ENCODE measurements at places on chromosomes 2 and 18. TPM values are rescaled to one million over a fixed set of nuclear protein-coding genes. Genes with fewer than 3 reads are reported as not detected.

DNA sequence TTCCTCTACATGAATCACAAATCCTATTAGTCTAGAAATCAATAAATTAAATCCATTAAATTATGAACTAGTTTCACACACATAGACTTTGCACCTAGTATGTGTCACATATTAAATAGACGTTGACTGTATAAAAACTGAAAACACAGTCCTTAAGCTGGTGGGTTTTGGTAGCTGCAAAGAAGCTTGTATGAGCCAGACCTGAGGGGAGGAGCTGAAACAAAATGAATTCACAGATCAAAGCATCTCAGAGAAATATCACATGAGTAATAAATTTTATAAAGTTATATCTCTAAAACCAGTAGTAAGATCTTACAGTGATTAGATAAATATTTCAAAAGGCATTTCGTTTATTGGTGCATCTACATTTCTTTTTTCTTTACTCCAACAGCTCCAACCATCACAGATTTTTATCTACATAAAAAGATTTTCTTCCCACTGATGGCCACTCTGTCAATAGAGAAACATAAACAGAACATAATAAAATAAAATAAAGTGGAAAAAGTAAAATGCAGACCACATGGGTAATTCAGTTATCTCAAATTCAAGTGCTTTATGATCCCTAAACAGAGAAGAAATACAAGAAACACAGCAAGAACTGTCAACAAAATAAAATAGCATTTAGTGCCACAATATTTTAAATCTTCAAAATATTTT, 420.0 kb upstream of the CYRIA start:
- no peak for DNase-seq

RAB17 gene
- 4.9 TPM for total RNA-seq

DCC gene
- not detected for total RNA-seq

- no peak for DNase-seq
Measured at GRCh38 chr18:32300914-32301313, 111.1 kb downstream of the MEP1B start.

DNA sequence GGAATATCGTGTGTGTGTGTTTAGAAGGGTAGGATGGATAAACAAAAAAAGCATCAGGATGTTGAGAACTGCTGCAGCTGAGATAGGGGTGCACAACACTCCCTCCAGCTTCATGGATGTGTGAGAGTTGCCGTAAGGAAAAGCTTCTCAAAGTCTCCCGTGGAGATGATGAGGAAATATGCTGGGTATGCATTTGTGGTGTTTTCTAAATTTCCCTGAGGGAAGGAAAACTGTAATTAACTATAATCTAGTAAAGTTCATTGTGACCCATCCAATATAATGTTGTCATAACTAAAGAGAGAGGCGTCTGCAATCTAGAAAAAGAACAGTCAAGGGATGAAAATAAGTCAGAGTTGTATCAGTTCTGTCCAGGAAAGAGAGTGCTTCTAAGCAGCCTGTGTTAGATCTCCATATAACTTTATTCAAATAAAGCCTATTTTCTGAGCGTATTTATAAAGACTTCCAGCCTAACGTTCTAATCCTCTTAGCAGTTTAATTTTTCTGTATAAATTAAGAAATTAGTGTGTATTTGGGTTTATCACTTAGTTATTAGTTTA, 7.3 kb upstream of the LMAN2L start:
- no peak for DNase-seq

DNA sequence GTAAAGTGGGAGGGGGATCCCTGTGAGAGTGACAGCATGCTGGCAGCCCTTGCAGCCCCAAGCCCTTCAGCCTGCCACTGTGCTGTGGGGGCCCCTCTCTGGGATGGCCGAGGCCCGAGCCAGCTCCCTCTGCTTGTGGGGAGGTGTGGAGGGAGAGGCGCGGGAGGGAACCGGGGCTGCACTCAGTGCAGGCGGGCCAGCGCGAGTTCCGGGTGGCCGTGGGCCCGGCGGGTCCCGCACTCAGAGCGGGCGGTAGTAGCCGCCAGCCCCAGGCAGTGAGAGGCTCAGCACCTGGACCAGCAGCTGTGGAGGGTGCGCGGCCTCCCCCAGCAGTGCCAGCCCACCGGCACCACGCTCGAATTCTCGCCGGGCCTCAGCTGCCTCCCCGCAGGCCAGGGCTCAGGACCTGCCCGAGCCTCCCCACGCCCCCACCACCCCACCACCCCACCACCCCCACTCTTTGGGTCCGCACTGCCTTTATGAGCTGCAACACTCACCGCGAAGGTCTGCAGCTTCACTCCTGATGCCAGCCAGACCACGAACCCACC, 208.1 kb downstream of the CDH19 start:
- DNase-seq = no peak

DNA sequence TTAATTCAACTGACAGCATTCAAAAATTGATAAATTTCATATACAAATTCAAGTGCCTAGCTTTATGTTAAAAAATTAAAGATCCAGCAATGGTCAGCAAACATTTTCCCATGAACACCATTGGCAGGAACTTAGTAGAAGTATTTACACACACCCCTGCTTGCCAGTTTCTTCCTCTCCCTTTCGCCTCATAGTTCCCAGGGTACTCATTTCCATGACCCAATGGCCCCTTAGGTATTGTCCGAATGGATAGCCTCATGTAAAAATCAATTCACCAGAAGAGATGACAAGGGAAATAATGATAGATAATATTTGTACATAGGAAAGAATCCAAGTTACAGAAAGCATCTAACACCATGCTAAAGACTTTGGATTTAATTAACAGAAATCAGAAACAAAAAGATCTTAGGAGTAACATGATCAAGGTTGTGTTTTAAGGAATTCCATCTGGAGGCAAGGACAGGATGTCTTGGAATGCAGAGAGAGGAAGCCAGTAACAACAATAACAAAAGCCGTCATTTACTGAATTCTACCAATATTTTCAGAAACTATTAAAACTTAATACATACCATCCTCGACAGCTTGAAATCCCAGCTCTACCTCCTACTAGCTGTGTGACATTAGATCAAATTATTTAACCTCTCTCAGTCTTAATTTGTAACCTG, 423.0 kb downstream of the IRS1 start:
- no peak for DNase-seq

GAL3ST2 gene
- not detected for total RNA-seq

GRCh38 chr2:62136956-62137830, 58.7 kb upstream of the B3GNT2 start:
- DNase-seq = no peak

TFPI gene
- 1,146 TPM for total RNA-seq

GRCh38 chr18:63808125-63808524, 32.9 kb downstream of the SERPINB7 start:
- no peak for DNase-seq

GRCh38 chr2:131488306-131489205, 3.6 kb downstream of the MZT2A start:
- DNase-seq = peak; percentile 3

LOXHD1 gene
- total RNA-seq = 0.05 TPM

ADAM23 gene
- 0.85 TPM for total RNA-seq

- DNase-seq = peak; percentile 54
Measured at GRCh38 chr2:172177581-172177980, 74.9 kb upstream of the DLX2 start.

GRCh38 chr2:71736986-71737385, 283.6 kb downstream of the DYSF start:
- no peak for DNase-seq

DNA sequence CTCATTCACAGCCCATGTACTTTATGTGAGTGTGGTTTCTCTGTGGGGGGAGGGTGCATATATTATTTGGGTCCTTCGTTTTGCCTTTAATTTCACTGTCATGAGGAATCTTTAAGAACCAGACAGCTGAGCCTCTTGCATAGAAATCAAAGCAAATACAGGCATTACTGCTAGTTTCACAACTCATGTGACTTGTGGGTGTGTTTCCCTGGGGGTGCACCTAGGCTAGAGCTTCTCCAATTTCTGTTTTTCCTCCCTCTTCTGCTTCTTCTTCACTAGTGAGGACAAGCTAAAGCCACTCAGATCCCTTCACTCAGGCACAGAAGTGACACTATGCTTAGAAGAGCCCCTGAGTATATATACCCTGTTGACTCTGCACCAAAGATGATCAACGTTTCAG, 131.4 kb downstream of the ACOXL start:
- no peak for DNase-seq

DNA sequence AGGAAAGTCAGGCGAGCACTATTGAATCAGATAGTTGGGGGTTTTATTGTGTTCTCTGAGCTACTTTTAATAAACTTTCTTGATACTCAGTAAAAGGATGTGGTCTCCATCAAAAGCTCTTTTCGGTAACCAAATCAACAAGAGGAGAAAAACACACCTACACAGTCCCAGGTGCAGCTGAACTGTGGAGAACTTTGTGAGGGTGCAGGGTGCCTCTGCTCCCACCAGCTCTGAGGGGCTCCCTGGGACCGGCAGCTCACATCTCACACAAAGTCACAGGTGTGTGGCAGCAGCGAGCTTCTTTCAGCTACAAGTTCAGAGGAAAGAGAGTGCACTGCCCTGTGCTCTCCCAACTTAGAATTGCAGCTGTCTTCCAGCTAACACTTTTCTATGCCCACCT, 650.4 kb downstream of the RNF144A start:
- DNase-seq = no peak

- DNase-seq = no peak
Measured at GRCh38 chr18:36376361-36376760, 78.8 kb downstream of the FHOD3 start.

GRB14 gene
- total RNA-seq = 2.3 TPM

IL36B gene
- not detected for total RNA-seq

REG1A gene
- not detected for total RNA-seq

DNA sequence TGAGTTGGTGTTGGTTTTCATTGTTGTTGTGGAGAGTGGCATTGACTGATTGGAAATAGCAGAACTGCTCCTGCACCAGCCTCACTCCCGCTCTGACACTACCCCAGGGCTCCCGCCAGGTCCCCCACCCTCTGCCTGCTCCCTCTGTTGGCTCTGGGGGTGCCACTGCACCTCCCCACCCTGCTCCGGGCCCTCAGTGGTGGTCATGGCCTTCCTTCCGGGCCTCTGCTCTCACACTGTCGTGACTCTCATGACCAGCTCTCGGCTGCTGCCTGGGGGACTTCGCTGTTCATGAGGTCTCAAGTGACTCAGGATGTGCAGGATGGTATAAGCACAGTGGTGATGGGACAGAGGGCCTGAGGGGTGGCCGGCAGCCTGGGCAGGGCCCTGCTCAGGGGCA, 113.2 kb downstream of the MARCHF4 start:
- DNase-seq = no peak

- DNase-seq = peak; percentile 57
Measured at GRCh38 chr2:191302459-191303139, 57.4 kb downstream of the MYO1B start.

GRCh38 chr2:98293030-98293429, 53.2 kb upstream of the CNGA3 start:
- DNase-seq = no peak

GRCh38 chr2:181656450-181657291, at the start of gene CERKL:
TSS of gene CERKL (minus strand) at chr2:181657105. CDS start at chr2:181657006, 99 bp downstream.
- DNase-seq = no peak

DNA sequence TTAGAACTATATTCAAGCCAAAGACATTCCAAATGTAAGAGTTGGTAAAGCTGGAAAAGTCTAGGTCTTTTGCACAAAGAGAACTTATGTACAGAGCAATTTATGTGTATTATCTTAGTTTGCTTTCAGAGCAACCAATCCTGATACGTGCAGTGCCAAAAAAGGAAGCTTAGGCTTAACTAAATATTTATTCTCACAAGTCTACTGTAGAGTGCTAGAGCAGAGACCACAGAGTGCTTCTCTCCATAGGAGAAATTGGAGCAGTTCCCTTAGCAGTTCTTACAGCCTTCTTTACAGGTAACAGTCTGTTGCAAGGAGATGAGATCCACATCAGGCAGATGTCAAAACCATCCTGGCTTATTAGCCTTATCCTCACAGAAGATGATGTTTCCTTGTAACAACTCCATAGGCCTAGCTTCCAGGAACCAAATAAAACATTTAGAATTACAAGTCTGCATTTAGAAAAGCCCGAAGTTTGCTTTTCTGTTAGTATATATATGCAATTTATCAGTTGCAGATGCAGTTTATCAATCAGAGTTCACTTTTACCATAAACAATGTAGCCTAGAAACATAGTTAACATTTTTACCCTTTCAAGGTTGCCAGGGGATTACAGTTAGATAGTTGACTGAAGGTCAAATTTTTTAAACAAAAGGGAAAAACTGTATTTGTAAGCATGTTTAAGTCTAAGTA, 250.6 kb upstream of the KCNJ3 start:
- no peak for DNase-seq

GRCh38 chr2:230230087-230230486, 4.6 kb downstream of the SP140 start:
- DNase-seq = peak; percentile 25

MAP3K19 gene
- not detected for total RNA-seq

- DNase-seq = no peak
Measured at GRCh38 chr18:2884706-2885285, 38.0 kb downstream of the EMILIN2 start.

RSAD2 gene
- 1.2 TPM for total RNA-seq

GRCh38 chr2:68692511-68692910, 42.1 kb upstream of the ARHGAP25 start:
- DNase-seq = no peak

DNA sequence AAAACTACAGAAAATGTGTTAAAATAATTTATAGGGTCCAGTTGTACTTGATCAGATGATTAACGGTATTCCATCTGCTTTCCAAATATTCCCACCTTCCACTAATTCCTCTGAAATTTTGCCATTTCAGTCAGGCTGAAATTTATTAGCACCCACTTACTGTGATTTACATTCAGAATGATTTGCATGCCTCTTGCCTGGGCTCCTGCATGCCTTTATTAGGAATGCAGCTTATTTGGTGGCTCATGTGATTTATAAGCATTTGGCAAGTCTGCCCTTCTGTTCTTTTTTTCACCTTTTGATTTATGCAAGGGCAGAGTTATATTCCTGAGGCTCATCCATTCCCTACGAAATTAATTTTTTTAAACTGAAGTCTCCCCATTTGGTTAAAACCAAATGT, 1594.5 kb upstream of the PIK3C3 start:
- DNase-seq = no peak

DNA sequence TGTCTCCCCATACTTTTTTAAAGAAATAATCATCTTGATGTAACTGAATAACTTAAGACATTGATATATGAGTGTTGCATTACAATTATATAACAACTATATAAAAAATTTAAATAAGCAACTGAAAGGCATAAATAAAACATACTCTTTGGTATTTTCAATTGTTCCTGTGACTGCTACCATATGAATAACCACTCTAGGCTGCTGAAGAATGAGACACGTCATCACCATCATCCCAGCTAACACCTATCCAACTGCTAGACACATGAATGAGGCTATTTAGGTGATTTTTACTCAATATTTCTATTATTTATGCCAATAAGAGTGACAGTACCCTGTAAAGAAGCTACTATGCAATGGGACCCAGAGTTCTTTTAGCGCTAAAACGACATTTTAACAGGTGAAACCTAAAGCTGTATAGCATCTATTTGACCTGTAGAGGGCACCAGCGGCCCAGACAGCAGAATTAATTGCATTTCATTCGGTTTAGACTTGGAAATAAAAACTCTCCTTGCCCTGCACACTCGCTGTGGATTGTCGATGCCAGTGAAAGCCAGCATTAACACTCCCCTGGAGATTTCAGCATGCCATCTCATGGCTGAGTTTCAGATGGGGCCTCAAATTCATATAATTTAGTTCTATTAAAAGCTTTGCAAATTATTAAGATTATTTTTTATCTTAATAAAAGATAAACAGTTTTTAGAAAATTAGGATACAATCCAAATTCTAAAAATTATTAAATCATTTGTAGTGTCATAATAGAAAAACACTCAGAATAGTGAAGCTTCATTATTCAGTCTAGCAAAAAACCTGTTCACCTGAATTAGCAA, 89.4 kb upstream of the MAP2 start:
- DNase-seq = peak; percentile 79
